Muscle of leg (tissue), 16 donors: ENCODE measurements at places on chromosomes 7 and 10. TPM values are rescaled to one million over a fixed set of nuclear protein-coding genes. Genes with fewer than 3 reads are reported as not detected.

PLAU gene
- polyA plus RNA-seq, result 26.7 TPM

TMEM213 gene
- 0.16 TPM for polyA plus RNA-seq

OR2A42 gene
- 0.59 TPM for polyA plus RNA-seq

CDCA7L gene
- polyA plus RNA-seq, result 18.5 TPM

PNLIPRP3 gene
- polyA plus RNA-seq, result not detected

PRKAR1B gene
- 33.6 TPM for polyA plus RNA-seq

ST8SIA6 gene
- 1.3 TPM for polyA plus RNA-seq

VWDE gene
- polyA plus RNA-seq, result 2.7 TPM

PRPF18 gene
- 22.9 TPM for polyA plus RNA-seq

SEC61G gene
- polyA plus RNA-seq, result 148 TPM

FAM25C gene
- not detected for polyA plus RNA-seq

MSMB gene
- not detected for polyA plus RNA-seq

OPALIN gene
- not detected for polyA plus RNA-seq

FKBP6 gene
- polyA plus RNA-seq, result 0.41 TPM

SDK1 gene
- 4.6 TPM for polyA plus RNA-seq

RBP3 gene
- 0.10 TPM for polyA plus RNA-seq

SRI gene
- 102 TPM for polyA plus RNA-seq

C10orf88 gene
- 11.4 TPM for polyA plus RNA-seq

NRP1 gene
- 112 TPM for polyA plus RNA-seq

UPK3B gene
- polyA plus RNA-seq, result 0.16 TPM
